Stimulated activated CD4-positive, alpha-beta T cell treated with anti-CD3 and anti-CD28 coated beads, Interleukin-12 subunit alpha, Interleukin-12 subunit beta, amount 100 ng/mL, for 4 hours (primary cell): ENCODE measurements at places on chromosomes 7 and 10.

- DNase-seq: no peak
These were observed 142.4 kb downstream of the CALCR start for GRCh38 chr7:93432130-93432529.

GRCh38 chr7:142689439-142690120, 59.7 kb upstream of the PRSS1 start:
- no peak for DNase-seq

GRCh38 chr10:118584181-118584954, 11.1 kb downstream of the PRLHR start:
- no peak for DNase-seq

DNA sequence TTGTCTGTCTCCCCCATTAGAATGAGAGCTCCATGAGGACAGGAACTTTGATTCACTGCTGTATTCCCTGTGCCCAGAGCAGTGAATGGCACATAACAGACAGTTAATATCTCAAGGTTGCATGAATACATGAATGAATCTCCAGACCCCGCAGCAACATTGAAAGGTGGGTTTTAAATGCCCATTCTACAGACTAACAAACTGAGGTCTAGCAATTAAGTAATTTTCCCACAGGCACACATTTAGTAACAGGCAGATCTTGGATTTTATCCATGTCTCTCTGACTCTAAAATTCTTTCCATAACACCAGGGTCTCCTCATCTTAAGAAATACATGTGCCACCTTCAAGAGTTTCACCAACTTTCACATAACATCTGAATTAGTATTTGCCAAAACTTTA, 104.7 kb upstream of the ARID5B start:
- no peak for DNase-seq

- no peak for DNase-seq
These were observed 55.3 kb downstream of the TCAF1 start for GRCh38 chr7:143846692-143847091.

DNA sequence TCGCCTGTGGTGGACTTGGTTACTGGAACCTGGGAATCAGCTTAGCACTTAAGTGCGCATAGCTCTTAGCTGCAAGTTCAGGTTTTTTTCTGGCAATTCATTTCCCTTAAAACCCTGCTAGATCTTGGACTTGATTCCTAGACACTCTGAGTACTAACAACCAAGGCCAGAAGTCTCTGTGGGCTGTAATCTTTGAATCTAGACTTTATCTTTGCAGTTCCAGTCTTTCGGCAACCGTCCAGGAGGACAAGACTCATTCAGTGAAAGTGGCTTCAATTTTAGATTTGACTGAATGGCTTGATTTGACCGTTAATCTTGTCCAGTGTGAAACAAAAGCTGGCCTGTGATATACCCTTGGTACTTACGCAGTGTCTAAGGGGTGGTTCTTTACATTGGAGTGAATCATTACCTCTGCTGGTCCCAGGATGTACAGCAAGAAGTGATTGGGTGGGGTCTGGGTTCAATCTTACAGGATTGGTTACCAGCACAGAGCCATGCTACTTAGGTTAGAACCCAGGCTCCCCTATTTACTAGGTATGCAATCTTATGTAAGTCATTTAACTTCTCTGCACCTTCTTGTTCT, 16.4 kb downstream of the PTTG1IP2 start:
- no peak for DNase-seq

GRCh38 chr10:3098689-3099088, 31.3 kb downstream of the PFKP start:
- DNase-seq: no peak

DNA sequence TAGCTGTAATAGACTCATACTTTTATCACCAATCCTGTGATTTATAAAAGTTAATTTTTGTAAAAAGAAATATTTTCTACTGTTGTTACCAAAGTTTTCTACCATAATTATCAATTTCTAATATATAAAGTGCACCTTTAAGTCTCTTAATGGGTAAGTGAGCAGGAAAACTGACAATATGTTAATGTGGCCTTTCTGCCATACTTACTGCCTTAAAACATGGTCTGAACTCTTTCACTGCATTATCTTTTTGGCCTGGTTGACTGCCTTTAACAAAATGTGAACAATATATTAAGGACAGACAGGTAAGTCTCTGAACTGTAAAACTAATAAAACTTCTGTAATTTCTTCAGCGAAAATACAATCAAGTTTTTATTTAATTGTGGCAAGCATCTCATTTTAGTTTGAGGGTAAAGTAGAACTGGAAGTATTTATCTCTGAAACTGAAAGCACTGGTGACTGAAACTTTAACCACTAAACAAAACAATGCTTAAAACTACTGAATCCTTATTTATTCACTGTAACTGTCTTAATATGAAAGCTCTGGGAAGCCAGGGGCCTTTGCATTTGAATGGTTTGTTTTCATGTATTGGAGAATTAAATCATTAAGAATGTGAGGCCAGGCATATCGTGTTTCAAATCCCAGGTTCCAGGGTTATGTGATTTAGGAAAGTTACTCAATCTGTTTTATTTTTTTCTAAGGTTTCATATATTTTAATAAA, 948.8 kb upstream of the POT1 start:
- no peak for DNase-seq

- no peak for DNase-seq
These were observed 281.4 kb upstream of the TAC1 start for GRCh38 chr7:97450516-97450915.

GRCh38 chr10:126223512-126224067, 164.7 kb downstream of the ADAM12 start:
- no peak for DNase-seq
